Astrocyte (in vitro differentiated cells and primary cell): ENCODE measurements at places on chromosomes 13 and 19. TPM values are rescaled to one million over a fixed set of nuclear protein-coding genes. Genes with fewer than 3 reads are reported as not detected.

GAS6 gene
- 252 and 287 TPM in 2 replicates for total RNA-seq

IER2 gene
- total RNA-seq: 58.7 and 71.3 TPM in 2 replicates

PRX gene
- 1.5 and 2.6 TPM in 2 replicates for total RNA-seq

ZNF283 gene
- 10.1 and 11.9 TPM in 2 replicates for total RNA-seq

ZNF132 gene
- total RNA-seq: 1.4 and 1.9 TPM in 2 replicates
